ENCODE measurements at places on chromosomes 4 and X. TPM values are rescaled to one million over a fixed set of nuclear protein-coding genes. Genes with fewer than 3 reads are reported as not detected.

- no peak for DNase-seq
These were observed 99.2 kb downstream of the TSPAN7 start for GRCh38 chrX:38660395-38661102.

DNA sequence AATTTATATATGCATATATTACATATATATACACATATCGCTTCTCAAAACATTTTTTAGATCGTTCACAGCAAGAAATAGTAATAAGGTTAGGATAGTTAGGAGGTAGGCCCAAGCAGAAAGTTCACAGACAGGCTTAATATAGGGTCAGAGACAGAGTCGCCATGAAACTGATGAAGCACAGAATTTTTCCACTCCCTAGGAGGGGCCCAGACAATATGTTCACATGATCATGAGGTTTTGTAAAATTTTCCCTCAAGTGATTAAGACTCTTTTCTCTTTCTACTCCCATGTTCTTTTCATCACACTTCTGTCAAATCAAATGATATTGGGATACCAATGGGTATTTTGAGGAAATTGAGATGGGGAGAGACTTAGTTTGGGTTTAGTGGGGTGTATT, 5.2 kb upstream of the ENAM start:
- no peak for DNase-seq

- no peak for DNase-seq
These were observed 54.5 kb upstream of the EXOC1L start for GRCh38 chr4:55765070-55765469.

GRCh38 chr4:142402156-142402555, 443.9 kb downstream of the INPP4B start:
- peak; percentile 84 for DNase-seq

GRCh38 chr4:67332627-67333026, 212.7 kb downstream of the CENPC start:
- DNase-seq, result no peak

DNA sequence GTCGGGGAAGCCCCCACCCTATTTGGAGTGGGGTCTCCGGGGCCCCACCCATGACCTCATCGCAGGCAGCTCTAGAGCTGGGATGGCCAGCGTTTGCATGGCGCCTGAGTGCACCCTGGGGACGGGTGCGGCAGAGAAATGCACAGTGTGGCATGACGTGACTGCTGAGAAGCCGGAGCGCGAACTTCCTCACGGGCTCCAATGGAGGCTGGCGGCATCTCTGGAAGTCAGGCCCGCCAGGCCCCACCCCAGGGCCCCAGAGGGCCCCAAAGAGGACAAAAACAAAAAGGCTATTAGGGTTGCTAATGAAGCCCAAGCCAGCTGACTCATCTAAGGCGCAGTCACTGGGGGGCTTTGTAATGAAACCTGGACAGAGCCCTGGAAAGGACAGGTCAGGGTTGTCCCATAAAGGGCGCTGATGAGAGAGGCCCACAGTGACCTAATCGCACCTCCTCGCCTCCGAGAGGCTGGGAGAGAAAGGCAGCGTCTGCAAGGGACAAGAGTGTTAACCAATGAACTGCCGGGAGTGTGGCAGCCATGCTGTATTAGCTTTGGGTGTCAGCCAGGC, 86.0 kb upstream of the C1QTNF7 start:
- no peak for DNase-seq

DNA sequence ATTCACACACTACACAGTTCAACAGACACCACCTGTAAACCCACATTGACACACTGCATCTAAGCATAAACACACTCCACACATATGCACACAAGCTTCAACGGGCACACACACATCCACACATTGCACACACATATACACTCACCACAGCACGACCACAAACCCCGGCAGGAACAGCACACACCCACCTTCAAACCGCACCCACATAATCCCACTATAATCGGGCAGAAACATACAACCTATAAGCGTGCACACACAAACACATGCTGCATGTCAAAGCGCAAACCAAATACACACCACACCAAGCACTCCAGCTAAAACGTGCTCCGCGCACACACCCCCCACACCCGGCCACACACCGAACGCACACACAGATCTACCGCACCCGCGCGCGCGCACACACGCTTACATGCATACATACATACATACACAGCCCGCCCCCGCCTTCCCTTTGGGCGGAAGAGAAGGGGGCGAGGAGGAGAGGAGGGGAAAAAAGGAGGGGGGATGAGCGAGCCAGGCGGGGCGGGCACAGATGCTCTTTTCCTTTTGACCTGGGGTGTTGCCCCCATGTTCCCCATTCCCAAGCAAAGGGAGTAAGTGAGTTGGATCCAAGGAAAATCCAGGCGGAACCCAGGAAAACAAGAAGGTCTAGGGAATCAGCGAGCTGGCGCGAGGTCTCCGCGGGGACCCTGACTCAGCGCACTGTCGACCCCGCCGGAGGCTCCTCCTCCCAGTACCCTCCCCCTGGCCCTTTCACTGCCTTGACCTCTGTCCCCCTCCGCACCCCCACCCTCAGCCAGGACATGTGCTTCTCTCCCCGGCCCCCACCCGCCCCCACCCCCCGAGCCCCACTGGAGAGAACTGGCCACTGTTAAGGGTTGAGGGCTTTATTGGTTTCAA, 9.9 kb downstream of the ARHGAP36 start:
- DNase-seq, result no peak

DNA sequence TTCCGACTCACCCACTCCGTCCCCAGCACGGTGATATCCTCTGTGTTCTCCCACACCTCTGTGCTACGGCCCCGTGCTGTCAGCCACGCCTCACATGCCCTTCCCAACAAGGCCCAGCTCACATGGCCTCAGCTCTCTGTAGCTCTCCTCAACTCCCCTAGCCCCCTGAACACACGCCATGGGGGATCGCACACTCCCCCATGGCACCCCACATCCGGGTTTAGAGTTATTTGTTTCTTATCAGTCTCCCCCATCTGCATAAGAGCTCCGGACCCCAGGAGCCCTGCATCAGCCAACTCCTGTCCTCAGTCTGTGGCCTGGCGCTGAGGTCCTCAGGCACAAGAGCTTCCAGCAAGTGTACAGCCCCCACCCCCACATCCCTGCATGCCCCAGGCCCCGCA, 7.0 kb downstream of the C4orf50 start:
- no peak for DNase-seq

DNA sequence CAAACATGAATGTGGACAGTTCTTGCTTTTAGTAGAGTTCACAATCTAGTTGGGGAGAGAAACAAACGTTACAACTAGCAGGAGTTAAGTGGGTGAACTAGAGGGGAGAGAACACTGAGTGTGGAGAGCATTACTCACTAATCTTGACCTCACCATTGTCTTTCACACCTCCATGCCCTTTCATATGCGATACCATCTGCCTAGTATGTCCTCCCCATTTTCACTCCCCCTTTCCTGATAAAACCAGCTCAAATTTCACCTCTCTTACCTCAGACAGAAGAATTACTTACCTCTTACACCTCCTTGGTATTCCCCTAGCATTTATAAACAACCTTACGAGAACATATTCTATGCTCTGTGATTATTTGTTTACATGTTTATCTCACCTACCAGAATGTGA, 53.6 kb downstream of the LAS1L start:
- DNase-seq, result no peak

DNA sequence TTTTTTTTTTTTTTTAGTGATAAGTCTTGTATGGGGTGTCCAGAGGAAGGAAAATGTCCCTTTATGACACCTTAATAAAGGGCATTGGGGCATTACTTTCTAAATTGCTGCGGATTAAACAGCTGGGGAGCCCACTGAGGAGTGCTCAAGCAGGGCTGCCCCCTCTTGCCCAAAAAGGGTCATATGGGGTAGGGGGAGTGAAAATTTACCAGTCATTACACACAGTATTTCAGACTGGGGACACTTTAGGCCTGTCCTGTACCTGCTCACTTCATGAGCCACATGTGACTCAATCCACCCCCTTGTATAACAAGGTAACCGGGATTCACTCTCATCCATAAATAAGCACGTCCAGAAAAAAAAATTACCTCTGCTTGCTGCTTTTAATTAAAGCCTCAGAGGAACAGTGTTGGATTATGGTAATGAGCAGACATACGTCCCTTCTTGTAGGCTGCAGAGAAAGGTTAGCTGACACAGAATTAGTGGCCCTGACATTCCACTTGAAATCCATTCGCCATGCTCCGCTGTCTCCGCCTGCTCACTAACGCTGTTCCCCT, 1.8 kb downstream of the PRDM8 start:
- DNase-seq, result no peak

DNA sequence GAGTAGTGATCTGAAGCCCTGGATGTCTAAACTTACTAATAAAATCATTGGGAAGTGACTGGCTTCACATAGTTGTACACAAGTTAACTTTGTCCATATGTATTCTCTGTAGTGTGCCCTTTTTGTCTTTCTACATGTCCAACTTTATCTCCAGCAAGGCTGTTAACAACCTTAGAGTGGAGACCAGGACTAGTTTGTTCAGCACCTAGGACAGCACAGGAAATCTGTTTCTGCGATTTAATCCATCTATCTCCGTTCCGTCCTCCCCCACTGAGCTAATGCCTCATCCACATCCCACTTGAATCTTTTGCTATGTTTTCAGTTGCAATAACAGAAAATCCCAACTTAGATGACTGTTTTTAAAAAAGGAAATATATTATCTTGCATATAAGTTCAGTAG, 3.4 kb upstream of the ARR3 start:
- no peak for DNase-seq

GRCh38 chrX:68648960-68649359, 1.5 kb downstream of the STARD8 start:
- no peak for DNase-seq

DNA sequence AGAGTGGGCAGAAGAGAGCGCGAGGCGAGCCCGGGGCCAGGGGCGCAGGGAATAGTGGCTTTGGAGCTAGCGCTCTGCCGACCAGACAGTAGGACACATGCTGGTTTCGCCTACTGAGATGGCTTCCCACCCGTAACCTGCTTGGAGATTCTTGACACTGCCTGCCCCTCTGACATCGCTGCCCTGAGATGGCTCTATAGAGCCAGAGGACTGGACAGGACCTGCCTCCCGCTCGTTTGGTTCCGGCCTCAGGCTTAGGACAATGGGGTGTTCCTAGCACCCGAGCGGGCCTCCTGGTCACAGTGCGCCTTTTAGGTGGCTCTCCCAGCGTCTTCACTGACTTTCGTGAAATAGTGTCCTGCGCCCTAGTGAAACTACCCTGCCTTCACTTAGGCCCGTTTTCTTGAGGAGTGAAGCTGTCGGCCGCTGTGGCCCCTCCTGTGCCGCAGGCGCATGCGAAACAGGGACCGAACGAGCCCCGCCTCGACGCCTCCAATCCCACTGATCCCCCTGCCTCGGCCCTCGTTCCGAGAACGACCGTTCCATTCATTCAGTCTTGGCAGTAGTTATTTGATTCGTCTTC, 608 bp downstream of the TAF1 start:
- DNase-seq, result peak; percentile 43

DNA sequence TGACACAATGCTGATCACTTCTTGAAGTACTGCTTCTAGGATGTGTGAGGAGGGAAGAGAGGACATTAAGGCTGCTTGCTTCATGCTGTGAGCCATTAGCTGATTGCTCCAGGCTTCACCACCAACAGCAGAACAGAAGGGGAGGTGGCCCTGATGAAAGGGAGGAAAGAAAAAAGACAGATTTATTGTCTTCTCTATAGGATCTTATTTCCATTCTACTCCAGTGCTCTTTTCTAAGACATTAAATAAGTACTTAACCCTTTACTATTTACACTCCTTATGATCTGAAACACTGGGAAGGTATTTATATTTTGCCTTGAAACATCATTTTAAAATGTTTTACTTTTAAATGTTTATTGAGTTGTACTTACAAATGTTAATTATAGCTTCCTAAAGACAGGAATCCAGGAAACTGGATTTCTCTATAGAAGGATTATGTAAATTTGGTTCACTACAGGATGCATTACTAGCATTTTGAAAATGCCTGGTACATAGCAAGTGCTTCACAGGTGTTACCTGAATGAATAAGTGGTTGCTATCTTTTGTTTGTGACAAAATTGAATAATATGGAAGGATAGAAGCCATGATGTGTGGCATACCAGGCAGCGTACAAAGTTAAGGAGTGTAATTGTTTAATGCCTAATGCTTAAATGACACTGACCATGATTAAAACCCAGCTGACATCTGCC, 680.9 kb upstream of the ATOH1 start:
- DNase-seq, result no peak

The INTS12 gene
- 27.4 TPM for polyA plus RNA-seq

The ITGB1BP2 gene
- 127 TPM for polyA plus RNA-seq

The TBL1X gene
- 14.4 TPM for polyA plus RNA-seq

The PROM1 gene
- polyA plus RNA-seq, result 47.9 TPM

The C4orf50 gene
- polyA plus RNA-seq, result not detected

The ZNF827 gene
- polyA plus RNA-seq, result 13.2 TPM
